AML-193 (cell line): ENCODE measurements at places on chromosomes 1 and 21.

- no peak for DNase-seq
These were observed 2.7 kb upstream of the STX12 start for GRCh38 chr1:27770293-27770830.

DNA sequence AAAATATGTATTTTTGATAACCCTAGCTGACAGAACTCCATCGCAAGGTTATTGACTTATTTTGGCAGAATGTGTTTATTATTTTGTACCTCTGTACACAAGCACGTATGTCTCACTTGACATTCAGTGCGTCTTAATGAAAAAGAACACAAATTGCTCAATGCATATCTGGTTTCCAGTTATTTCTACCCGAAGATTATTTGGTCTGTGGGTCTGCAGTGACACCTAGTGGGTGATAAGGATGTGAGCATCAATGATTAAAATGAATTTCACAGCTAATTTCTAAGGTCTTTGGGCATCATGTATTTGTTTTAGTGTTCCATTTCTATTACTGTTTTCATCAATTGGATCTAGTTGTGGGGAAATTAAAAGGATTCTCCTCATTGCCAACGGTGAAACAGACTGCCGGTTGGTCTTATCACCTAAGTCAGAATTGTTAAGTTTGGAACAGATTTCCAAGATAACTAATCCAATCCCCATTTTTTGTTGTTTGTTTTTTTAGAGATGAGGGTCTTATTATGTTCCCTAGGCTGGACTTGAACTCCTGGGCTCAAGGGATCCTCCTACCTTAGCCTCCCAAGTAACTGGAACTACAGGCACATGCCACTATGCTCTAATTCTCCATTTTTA lies 13.9 kb downstream of the DDX20 start:
- peak; percentile 83 for DNase-seq

GRCh38 chr1:163661391-163661790 lies 339.6 kb downstream of the NUF2 start:
- no peak for DNase-seq

DNA sequence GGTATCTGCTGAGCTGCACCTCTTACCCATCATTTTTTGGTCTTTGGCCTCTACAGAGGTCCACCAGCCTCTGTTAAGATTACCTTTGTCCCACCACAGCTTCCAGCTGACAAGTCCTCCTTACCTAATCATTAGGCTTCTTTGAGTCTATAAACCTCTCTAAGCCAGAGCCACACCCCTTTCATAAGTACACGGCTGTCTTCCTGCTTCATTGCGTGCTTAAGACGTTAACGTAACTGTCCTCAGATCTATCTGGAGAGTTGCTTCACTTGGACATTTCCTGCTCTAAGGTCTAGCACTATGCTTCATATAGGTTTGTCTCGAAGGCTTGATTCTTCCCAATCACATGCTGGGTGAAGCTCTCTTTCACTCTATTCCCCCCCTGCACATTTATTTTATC lies 71.0 kb upstream of the CACHD1 start:
- no peak for DNase-seq

DNA sequence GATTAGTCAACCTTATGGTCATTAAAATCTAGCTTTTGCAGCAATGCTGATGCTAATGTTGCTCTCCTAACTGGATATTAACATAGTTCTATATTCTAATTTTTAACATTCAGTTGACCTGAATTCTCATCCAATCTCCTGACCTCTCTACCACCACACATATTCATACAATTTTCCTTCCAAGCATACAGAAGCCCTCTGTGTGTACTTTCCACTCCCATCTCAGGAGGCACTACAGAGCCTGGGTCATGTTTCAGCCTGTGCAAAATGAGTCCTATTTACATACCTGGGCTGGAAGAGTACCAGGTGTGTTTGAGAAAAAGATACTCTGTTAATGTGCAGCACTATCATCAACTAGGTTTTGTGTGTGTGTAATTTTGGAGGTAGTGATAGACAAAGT lies 486.3 kb downstream of the NEGR1 start:
- DNase-seq: no peak

DNA sequence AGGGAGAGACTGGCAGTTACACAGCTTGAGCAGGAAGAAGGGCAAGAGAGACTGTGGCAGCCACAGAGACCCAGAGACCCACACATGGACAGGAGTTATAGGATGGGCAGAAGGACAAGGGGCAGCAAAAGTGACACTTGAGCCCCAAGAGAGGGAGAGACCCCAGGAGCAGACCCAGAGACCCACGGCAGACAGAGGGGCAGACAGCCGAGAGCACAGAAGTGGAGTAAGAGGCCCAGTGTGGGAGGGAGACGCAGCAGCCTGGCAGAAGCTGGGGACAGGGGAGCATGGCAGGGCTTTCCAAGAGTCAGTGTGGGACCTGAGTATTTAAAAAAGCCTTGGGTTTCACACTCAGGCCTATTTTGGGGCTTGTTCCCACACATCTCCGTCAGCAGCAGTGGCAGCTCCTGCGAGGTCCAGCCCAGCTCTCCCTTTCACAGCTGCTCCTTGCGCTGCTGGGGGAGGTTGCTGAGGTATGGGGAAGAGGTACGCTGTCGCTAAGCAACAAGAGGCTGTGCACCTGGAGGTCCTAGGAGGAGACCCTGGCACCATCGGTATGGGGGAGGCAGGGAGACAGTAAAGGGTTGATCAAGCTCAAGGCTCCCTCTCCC lies 9.0 kb upstream of the MEF2D start:
- DNase-seq: no peak

GRCh38 chr21:16285605-16286126 lies 555.9 kb downstream of the USP25 start:
- no peak for DNase-seq

- no peak for DNase-seq
These were observed at the start of gene GPR37L1 for GRCh38 chr1:202122639-202123335. Gene GPR37L1 (plus strand): TSS chr1:202122917. CDS start chr1:202122964, 47 bp downstream.

DNA sequence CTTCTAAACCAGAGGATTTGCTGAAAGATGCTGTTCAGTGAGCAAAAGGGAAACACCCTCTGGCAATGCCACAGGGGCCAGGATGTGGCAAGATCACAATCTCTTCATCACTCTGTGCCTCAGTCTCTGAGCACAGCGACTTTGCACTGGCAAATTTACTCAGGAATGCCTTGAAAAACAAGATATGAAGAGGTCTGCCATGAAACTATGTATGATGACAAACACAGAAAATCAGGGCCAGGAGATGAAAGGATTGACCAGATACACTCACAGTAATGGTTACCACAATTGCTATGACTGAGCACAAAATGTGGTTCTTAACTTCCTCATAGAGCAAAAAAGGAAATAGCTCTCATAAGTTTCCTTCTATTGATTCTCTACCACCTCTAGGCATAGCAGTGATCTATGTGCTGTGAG lies 5.8 kb downstream of the TTC13 start:
- DNase-seq: peak; percentile 81
